ENCODE measurements at places on chromosomes 6 and 20.
A peak's percentile ranks its signal among the peaks of the same experiment; 100 is the strongest.

GRCh38 chr20:4041748-4042411 lies 26.5 kb upstream of the RNF24 start:
- DNase-seq, result no peak

DNA sequence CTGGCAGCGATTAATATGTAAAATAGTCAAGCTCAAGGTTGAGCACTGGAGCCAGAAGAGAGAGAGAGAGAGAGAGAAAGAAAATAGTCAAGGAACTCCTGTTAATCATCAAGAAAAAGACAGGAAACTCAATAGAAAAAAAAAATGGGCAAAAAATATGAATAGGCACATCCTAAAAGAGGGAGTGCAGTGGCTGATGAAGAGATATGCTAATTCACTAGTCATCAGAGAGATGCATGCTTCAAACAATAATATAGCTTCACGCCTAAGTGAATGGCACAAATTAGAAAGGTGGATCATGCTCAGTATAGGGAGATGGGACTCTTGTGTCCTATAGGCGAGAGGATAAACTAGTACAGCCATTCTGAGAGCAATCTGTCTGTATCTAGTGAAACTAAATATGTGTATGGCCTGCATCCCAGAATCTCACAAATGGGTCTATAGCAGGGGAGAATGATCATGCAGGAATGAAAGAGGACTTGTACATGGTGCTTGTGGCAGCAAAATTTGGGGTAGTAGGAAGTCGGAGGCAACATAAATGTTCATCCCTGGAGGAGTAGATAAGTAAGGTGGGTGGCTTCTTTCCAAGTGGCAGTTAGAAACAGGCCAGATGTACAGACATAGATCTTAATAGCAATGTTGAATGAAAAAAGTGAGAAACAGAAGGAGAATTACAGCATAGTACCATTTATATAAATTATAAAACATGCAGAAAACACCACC lies 176.8 kb downstream of the VEGFA start:
- DNase-seq, result no peak

GRCh38 chr20:4708856-4709255 lies 12.9 kb upstream of the PRND start:
- DNase-seq, result no peak

DNA sequence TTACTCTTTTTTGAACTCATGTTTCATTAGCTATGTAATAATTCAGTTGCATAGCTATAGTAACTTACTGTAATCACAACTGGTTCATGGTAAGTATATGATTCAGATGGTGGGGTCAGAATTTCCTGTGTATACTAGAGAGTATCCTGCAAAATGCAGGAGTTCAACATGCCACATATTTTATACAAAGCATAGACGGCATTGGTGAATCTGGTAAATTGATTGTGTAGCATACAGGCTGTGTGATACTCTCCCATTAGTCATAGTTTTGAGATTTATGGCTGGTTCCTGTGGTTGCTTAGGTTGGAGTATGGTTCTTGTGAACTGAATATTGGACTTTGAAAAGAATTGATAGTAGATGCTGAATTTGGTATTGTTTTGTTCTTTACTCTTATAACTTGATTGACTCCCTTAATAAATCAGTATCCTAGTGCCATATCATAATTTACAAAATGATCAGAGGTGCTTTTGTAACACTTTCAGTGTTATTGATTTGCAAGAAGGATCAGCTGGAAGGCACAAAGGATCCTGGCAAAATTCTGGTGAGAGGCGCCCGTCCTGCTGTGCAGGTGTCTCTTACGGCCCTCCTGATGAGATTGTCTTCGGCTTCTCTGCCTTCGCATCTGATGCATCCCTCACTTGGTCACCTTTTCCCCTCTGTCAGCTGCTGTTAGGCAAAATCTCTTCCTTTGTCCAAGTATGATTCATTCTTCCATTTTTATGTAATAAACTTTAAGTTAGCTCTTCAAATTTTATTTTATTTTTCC lies 22.6 kb downstream of the SNX9 start:
- DNase-seq, result no peak

GRCh38 chr6:158645064-158646022 lies 800 bp upstream of the DYNLT1 start:
- no peak for DNase-seq

- no peak for DNase-seq
Measured at GRCh38 chr6:44831002-44831610, 443.6 kb downstream of the CDC5L start.

- no peak for DNase-seq
Measured at GRCh38 chr20:63404129-63405085, 43.3 kb upstream of the CHRNA4 start.

- DNase-seq, result peak; percentile 42
Measured at GRCh38 chr20:52191916-52192718, 538 bp upstream of the ZFP64 start.

GRCh38 chr20:19210391-19211155 lies 1.9 kb upstream of the SLC24A3 start:
- no peak for DNase-seq

DNA sequence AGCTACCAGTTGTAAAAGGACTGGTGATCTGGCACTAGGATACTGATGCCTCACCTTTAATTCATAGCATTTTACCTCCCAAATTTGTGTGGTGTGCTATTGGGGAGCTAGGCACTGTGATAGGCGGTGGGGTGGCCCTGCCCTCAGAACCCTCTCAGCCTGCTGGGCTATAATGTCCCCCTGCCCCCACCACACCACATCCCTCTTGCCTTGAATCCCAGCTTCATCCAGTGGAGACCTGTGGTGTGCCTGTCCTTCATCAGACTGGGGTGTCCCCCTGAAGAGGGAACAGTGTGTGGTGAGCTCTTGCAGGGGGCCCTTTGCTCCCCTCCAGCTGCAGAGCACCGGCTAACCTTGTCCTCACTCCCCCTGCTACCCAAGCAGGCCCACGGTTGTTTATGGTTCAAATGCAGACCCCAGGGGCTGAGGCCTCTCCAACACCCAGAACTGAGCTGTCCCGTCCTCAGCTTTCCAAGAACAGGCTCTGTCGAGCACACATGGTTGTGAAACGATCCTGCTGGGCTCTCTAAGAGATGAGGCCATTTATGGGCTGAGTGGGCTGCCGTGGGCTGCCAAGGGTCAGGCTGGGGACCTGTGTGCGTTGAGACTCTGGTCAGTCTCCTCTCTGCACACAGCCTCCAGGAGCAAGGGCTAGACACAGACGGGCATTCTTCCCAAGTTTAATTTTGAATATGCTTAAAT lies 26.9 kb upstream of the VEGFA start:
- no peak for DNase-seq

GRCh38 chr6:13548500-13549210 lies 25.7 kb upstream of the SIRT5 start:
- DNase-seq, result no peak

DNA sequence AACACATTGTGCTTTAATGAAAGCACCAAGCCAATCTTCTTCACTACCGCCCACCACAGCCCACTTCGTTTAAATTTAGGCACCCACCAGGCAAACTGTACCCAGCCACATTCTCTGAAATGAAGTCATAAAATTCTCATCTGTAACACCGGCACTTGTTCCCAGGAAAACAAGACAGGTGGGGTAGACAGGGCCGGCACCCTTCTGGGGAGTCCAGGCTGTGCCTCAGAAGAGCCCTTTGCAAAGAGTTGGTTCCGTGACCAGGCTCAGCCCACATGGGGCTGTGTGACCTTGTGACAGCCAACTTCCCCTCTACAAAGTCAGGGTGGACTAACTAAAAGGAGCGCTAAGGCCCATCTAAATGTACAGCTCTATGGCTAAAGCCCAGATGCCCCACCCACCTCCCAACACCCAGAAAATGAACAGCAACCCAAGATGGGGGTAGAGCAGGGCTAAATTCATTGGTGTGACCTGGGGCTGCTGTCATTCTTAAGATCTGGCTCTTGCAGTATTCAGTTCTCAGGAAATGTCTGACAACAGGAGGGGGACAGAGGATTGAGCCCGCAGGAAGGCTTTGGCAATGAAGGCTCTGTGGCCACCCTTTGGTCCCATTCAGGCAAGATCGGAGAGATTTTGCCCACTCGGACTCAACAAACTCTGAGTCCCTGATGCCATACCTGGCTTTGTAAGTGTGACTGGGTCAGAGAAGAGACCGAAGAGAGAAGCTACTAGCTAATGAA lies 56.7 kb downstream of the TRERF1 start:
- no peak for DNase-seq

- no peak for DNase-seq
Measured at GRCh38 chr6:137000825-137001224, 43.9 kb downstream of the IL20RA start.

GRCh38 chr20:62089393-62089792 lies 23.7 kb upstream of the TAF4 start:
- no peak for DNase-seq

- no peak for DNase-seq
Measured at GRCh38 chr20:46814366-46815232, 80.0 kb upstream of the EYA2 start.

GRCh38 chr20:3296261-3297078 lies 57.5 kb upstream of the SLC4A11 start:
- DNase-seq, result no peak

DNA sequence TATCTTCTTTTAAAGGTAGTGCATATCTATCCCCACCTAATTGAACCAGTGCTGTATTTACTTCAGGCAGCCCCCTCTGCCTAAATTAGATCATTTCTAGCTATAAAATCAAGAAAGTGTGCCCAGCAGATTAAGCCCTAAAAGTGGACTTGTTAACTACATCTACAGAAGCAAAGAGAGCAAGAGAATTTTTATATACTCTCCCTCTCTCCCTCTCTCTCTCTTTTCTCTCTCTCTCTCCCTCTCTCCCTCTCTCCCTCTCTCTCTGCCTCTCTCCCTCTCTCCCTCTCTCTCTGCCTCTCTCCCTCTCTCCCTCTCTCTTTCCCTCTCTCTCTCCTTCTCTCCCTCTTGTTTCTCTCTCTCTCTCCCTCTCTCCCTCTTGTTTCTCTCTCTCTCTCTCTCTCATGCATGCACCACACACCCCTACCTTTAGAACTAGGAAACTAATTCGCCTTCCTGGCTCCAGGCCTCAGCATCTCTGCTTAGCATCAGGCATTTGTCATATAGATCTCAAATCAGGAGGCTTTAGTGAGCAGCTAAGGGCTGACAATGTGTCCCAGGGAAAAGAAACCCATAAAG lies 71.4 kb downstream of the FOXA2 start:
- no peak for DNase-seq

GRCh38 chr6:72619883-72620696 lies 1.8 kb upstream of the KCNQ5 start:
- peak; percentile 54 for DNase-seq

- no peak for DNase-seq
Measured at GRCh38 chr20:58753922-58754551, 61.4 kb downstream of the NPEPL1 start.

GRCh38 chr6:149003560-149003959 lies 256.7 kb downstream of the UST start:
- DNase-seq, result no peak

DNA sequence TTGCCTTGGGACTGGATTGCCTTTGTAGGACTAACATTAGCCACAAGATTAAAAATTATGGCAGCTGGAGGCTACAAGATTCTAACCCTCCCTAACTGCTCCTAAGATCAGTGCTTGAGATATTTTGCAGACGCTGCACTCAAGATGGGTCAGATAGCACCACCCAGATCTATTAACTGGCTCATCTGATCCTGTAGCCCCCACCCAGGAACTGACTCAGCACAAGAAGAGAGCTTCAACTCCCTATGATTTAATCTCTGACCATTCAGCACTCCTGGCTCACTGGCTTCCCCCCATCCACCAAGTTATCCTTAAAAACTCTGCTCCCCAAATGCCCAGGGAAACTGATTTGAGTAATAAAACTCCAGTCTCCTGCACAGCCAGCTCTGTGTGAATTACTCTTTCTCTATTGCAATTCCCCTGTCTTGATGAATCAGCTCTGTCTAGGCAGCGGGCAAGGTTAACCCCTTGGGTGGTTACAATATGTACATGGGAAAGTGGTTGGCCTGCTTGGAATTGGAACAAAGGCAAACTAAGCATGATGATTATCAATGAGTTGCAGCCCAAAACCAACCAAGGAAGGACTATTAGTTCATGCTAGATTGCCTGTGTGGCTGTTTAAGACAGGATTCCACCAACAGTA lies 111.3 kb downstream of the OR2B2 start:
- no peak for DNase-seq

- no peak for DNase-seq
Measured at GRCh38 chr6:113650610-113650979, 206.6 kb upstream of the MARCKS start.

DNA sequence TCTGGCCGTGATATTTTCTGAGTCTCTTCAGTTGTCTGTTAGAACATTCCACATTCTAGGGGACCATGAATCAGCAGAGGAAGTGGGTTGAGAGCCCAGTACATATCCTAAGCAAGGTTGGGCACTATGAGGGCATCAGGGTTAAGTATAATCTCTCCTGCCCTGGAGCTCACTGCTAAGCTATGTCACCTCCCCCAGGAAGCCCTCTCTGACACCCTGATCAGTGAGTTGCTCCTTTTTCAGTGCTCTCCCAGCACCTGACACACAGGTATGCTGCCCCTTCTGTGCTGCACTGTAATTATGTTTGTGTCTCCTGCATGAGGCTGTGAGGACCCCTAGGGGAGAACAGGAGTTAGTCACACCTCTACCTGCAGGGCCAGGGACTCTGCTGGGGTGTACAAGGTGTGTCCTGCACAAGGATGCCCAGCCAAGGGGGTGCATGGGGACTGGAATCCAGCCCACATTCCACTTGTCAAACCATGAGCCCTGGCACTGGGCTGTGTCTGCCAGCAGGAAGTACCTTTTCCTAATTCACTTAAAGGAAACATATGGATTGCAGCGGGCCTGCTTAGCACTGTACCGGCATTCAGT lies 3.9 kb downstream of the RAB44 start:
- DNase-seq, result no peak

DNA sequence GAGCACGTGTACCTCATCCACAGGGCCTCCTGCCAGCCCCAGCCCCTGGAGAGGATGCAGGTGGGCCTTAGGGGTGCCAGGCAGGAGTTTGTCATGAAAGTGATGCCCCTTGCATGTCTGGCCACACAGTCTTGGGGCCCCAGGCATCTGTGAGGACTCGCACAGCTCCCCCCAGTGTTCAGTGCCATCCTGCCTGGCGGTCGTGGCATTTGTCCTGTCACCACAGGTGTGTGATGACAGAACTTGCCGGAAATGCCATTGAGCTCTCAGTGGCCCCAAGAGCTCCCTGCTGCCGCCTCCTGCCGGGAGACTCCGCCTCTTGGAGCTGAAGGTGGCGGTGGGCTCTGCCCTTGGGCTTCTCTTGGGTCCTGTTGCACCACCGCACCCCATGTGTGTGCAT lies 30.6 kb upstream of the ADRM1 start:
- no peak for DNase-seq

- DNase-seq, result no peak
Measured at GRCh38 chr6:25486550-25486949, 165.5 kb upstream of the SCGN start.

GRCh38 chr6:22357724-22358189 lies 60.9 kb upstream of the PRL start:
- DNase-seq, result no peak

- no peak for DNase-seq
Measured at GRCh38 chr6:49939993-49940498, 23.9 kb downstream of the DEFB114 start.

- DNase-seq, result no peak
Measured at GRCh38 chr20:40763646-40764295, 74.7 kb upstream of the MAFB start.

- no peak for DNase-seq
Measured at GRCh38 chr20:41617059-41617901, 897 bp downstream of the CHD6 start.

Data from stimulated activated CD4-positive, alpha-beta T cell treated with anti-CD3 and anti-CD28 coated beads, TNF-alpha, amount 100 ng/mL, for 1 hour (primary cell).